Neuronal stem cell (in vitro differentiated cells): ENCODE measurements at places on chromosomes 7 and 10.

- H3K4me3 ChIP-seq = no peak overlapping the region
- no peak for DNase-seq
- H3K4me1 ChIP-seq = no peaks in the 10 kb centered on the region
- H3K36me3 ChIP-seq = no peaks in the 10 kb centered on the region
- no peak overlapping the region for H3K27ac ChIP-seq
Observed at GRCh38 chr7:11589251-11589650, 242.7 kb downstream of the THSD7A start.

DNA sequence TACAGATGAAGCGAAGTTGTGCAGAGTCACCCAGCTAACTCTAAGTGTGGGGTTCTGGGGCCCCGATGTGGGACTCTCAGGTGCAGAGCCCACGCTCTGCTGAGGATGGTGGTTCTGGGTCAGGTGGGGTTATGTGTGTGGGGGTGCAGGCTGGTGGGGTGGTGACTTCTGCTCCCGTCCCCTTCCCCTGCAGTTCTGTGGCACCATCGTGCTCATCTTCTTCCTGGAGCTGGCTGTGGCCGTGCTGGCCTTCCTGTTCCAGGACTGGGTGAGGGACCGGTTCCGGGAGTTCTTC, 28.6 kb upstream of the SH2D4B start:
- DNase-seq = no peak
- H3K4me3 ChIP-seq = no peak overlapping the region
- peaks cover 89% of the 10 kb centered on the region for H3K36me3 ChIP-seq
- H3K27me3 ChIP-seq = no peaks in the 10 kb centered on the region
- H3K27ac ChIP-seq = no peak overlapping the region

DNA sequence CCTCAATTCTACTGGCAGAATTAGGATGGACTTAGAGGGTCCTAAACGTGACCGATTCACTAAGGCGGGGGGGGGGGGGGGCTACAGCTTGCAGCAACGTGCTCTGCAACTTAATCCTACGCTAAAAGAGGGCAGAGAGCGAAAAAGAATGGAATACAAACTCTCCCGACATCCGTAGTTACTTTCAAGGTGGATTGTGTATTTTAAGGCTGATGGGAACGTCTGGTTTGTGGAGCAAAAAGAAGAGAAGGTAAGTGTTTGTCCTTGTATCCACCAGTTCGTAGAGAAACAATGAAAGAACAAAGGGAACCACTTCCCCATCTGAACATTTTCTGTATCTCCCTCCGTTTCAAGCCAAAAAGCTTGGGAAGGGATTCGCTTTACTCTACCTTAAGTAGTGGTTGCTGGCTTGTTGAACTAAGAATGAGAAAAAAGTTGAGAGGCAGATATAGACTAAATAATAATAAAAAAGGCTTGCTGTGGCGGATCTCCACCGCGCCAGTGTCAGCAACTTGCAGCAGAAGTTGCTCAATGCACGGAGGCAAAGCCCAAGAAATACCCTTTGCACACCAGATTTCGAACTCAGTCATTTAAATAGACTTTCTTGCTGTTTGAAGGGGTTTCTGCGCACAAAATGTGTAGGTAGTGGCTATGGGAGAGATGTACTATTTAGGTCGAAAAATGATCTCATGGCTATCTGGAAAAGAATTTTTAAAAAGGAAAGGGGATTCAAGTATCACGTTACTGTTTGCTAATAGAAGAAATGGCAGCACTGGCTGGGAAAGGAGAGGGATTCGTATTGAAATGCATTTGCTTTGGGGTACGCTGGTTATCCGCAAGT, 736 bp downstream of the SKIDA1 start:
- H3K36me3 ChIP-seq = peaks cover 7% of the 10 kb centered on the region
- H3K27ac ChIP-seq = peak overlapping the region; percentile 100
- H3K27me3 ChIP-seq = no peaks in the 10 kb centered on the region
- no peak for DNase-seq
- peaks cover 31% of the 10 kb centered on the region for H3K4me1 ChIP-seq
- peak overlapping the region; percentile 84 for H3K4me3 ChIP-seq

- no peak overlapping the region for H3K27ac ChIP-seq
- peaks cover 13% of the 10 kb centered on the region for H3K27me3 ChIP-seq
- no peak for DNase-seq
- H3K36me3 ChIP-seq = no peaks in the 10 kb centered on the region
Observed at GRCh38 chr7:101698964-101699363, 69.9 kb upstream of the MYL10 start.

GRCh38 chr10:129921801-129922597, 42.1 kb downstream of the EBF3 start:
- no peak for DNase-seq
- H3K4me1 ChIP-seq = no peaks in the 10 kb centered on the region
- H3K27me3 ChIP-seq = no peaks in the 10 kb centered on the region
